T-helper 9 cell (primary cell): ENCODE measurements at places on chromosomes 1 and 21.

- DNase-seq, result no peak
Measured at GRCh38 chr1:150002217-150002616, 8.3 kb downstream of the OTUD7B start.

GRCh38 chr1:226097866-226098625, 35.5 kb downstream of the H3-3A start:
- DNase-seq, result no peak

DNA sequence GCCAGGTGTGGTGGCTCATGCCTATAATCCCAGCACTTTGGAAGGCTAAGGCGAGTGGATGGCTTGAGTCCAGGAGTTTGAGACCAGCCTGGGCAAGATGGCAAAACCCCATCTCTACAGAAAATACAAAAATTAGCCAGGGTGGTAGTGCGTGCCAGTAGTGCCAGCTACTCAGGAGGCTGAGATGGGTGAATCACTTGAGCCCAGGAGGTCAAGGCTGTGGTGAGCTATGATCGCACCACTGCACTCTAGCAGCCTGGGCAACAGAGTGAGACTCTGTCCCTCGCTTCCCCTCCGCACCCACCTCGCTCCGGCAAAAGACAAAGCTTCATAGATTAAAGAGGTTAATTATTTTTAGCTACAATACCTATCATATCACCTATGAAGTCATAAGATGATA, 100.0 kb downstream of the HHAT start:
- no peak for DNase-seq

- no peak for DNase-seq
Measured at GRCh38 chr1:5597171-5597850, 394.9 kb downstream of the NPHP4 start.

GRCh38 chr1:4044967-4045366, 144.9 kb upstream of the C1orf174 start:
- DNase-seq, result no peak

DNA sequence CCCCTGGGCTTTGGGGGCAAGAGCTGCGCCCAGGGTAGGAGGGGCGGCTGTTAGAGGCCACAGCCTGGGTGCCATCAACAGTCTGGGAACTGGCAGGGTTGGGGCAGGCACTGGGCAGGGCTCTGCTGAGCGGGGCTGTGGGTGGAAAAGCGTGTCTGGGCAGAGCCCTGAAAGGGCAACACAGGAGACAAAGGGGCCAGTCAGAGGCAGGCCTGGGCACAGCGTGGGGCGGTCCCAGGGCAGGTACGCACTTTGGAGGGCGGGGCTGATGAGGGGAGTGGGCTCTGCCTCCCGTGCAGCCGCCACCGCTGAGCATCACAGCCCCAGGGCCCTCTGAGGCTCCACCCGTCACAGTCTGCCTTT, 13.9 kb downstream of the CELSR2 start:
- DNase-seq, result no peak

GRCh38 chr1:2556678-2557481, 709 bp downstream of the TNFRSF14 start:
- DNase-seq, result no peak

- no peak for DNase-seq
Measured at GRCh38 chr1:85065550-85065949, 17.2 kb upstream of the MCOLN3 start.

DNA sequence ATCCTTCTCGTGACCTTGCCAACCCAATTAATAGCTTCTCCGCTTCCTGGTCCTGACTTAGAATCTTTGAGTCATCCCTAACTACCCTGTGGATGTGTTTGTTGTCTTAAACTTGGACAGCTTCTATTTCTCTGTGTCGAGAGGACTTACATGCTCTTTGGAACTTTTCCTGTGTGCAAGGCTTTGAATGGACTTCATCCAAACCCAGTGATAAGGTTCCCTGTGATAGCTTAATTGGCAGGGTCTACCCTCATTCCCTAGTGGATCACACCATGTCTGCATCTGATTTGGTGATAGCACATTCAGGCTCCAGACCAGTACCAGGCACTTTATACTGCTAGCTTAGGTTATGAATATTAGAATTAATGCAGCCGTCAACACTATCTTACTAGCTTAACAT, 378.2 kb upstream of the KAZN start:
- no peak for DNase-seq

- no peak for DNase-seq
Measured at GRCh38 chr21:44434936-44435635, 20.2 kb upstream of the LRRC3 start.

DNA sequence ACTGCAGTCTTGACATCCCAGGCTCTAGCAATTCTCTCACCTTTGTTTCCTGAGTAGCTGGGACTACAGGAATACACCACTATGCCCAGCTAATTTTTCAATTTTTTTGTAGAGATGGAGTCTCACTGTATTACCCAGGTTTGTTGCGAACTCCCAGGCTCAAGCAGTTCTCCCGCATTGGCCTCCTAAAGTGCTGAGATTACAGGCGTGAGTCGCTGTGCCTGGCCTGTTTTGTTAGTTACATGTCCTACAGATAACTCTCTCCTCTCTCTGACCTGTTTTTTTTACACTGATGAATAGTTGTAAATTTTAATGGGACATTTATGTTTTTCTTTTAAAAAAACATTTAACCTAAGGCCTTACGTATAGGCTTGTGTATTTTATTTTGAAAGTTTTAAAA, 19.8 kb downstream of the PTBP2 start:
- no peak for DNase-seq

GRCh38 chr1:177301425-177302124, 130.8 kb downstream of the BRINP2 start:
- no peak for DNase-seq

- DNase-seq, result no peak
Measured at GRCh38 chr1:86596741-86597290, 49.9 kb downstream of the CLCA4 start.

DNA sequence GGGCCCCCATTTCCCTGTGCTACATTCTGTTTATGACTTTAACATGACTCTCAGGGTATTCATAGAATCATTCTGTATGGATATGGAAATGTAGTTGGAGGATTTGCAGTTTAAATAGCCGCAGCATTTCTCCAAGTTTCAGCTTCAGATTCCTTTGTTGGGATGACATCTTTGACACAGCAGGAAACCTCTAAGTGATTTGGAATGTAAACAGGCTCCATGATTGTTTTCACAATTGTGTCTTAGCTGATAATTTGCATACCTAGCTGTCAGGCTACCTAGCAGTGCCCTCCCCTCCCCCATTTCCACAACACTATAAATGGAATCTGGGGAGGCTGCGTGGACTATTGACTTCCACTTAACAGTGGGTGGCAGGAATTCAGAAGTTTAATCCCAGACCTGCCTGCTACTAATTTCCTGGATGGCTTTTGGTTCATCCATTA, 290.2 kb downstream of the HLX start:
- no peak for DNase-seq

DNA sequence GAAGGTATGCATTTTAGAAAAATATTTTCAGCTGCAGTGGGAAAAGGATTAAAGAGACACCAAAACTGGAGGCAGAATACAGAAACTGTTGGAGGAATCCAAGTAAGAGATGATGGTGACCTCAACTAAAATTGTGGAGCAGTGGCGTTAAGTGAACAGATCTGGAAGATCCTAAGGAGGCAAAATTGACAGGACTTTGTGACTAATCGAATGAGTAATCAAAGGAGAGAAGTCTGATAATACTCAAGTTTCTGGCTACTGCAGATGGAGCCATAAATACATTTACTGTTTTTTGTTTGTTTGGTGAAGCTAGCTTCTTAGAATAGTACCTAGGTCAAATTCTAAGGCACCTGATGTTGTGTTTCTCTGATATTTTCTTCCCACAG, 3.1 kb downstream of the CTBS start:
- no peak for DNase-seq

- DNase-seq, result no peak
Measured at GRCh38 chr1:160747717-160748116, 8.7 kb downstream of the SLAMF7 start.

DNA sequence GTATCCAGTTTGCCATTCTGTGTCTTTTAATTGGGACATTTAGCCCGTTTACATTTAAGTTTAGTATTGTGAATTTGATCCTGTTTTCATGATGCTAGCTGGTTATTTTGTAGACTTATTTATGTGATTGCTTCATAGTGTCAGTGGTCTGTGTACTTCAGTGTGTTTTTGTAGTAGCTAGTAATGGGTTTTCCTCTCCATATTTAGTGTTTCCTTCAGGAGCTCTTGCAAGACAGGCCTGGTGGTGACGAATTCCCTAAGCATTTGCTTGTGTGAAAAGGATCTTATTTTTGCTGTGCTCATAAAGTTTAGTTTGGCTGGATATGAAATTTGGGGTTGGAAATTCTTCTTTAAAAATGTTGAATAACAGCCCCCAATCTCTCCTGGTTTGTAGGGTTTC, 69.2 kb upstream of the PDC start:
- DNase-seq, result no peak

- DNase-seq, result no peak
Measured at GRCh38 chr1:45116820-45117219, 89.6 kb downstream of the ZSWIM5 start.

DNA sequence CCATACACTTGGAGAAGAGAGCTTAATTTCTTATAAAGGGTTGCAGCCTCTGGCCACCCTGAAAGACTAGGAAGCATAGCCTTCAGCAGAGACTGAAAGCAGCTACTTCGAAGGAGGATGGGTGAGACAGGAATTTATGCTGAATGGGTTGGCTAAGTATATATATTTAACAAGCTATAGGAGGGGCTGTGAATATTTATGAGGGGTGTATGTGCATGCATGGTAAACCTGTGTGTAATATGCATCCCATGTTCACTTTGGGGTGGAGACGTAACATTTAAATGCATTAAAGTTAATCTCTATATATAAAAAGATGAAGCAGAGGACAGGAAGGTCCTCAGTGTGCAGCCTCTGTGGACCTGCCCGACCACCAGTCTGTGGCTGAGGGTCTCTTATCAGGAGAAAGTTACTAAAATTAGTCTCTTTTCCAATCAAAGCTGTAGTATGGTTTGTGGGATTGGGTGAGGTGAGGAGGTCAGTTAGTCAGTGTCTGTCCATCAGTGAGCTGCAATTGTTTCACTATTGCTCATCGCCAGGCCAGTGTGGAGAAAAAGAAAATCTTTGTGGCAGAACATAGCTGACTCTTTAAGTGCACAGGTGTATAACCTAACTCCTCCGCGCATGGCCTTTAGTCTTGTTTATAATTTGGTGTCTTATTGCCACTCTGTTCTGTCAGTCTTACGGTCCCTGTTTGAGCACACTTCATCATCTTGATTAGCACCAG, 35.4 kb upstream of the DSCAM start:
- no peak for DNase-seq

GRCh38 chr1:15146971-15147376, 6.6 kb upstream of the TMEM51 start:
- DNase-seq, result no peak

GRCh38 chr1:161166669-161167548, 683 bp downstream of the PPOX start:
- no peak for DNase-seq

- no peak for DNase-seq
Measured at GRCh38 chr21:38083535-38083934, 167.3 kb upstream of the KCNJ6 start.

DNA sequence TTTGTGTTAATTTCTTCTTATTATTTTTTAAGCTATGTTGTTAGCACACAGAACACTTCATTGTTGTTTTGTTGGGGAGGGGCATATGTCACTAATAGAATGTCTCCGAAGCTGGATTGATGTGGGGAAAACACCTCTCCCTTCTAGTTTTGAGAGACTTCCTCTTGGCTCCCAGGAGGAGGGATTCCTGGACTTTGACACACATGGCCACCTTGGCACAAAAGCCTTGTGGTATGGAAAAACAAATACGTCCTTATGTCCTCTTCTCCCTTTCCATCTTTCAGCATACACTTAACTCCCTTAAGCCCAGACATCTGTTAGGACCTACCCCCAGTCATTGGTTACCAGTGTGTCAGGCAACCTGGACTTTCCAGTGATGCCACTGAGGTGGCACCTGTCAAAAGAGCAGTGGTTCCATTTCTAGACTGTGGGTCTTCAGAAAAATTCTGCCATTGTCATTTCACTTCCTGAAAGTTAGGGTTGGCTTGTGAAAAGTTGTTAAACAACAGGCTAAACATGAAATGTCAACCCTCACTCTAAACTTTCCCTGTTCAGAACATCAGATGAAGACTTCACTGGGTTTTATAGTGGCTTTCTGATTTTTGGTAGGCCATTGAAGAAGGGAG, 12.5 kb upstream of the ABCB10 start:
- DNase-seq, result no peak

DNA sequence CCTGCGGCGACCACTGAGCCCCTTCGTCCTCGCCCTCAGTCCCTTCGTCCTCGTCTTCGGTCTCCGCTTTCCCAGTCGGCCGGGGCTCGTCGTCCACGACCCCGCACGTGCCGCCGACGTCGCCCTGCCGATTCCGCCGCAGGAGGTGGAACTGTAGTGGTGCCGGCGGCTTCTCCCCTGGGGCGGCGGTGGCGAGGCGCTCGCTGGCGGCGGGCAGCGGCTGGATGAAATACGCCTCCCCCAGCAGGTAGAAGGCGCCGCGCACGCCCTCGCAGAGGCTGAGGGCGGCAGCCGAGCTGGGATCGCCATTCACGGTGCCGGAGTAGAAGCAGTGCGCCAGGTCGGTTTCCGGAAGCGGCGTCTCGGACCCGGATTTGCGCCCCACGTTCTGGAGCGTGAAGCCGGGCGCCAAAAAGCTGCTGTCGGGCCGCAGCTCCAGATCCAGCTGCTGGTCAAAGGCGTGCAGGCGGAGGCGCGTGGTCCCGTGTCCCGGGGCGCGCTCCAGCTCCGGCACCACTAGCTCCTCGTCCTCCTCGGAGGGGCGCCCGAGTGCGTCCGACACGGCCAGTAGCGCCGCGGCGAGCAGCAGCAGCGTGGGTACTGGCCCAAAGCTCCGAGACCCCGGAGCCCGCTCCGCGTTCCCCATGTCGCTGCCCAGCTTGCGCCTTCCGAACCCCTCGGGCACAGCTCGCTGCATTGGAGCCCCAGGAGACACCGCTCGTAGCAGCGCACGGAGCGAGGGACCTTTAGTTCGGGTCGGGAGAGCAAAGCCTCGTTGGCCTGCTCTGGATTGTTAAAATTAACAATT, 747 bp downstream of the ADAMTS1 start:
- no peak for DNase-seq

DNA sequence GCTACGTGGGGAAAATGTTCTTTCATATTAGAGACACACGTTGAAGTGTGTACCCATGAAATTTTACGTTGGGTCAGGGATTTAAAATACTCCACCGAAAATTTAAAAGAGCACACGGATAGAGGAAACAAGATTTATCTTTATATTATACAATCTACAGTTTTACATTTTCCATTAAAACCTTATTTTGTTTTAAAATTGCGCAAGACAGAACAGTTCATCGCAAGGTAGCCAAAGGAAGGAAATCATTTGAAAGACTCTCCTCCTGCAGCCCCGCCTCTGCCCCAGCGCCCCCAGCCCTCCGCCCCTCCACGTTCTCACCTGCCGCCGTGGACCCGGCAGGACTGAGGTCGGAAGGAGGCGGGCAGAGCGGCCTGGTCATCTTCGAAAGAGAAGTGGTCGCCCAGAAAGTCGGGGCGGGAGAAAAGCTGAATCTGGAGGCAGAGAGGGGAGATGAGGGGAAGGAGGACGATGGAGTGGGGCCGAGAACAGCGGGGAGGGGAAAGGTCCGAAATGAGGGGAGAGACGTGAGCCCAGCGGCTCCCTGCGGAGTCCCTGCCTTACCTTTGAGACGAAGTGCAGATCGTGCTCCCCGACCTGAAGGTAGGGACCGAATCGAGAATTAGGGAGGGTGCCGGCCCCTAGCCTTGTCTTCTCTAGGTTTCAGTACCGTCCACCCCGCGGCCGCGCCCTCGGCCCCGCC, 18.0 kb downstream of the CRYBG2 start:
- no peak for DNase-seq
